ENCODE measurements at places on chromosomes 2 and 18.

GRCh38 chr18:63850020-63850419, 37.5 kb upstream of the SERPINB2 start:
- DNase-seq: no peak

GRCh38 chr2:11467129-11467649, 1.2 kb upstream of the E2F6 start:
- DNase-seq: no peak

DNA sequence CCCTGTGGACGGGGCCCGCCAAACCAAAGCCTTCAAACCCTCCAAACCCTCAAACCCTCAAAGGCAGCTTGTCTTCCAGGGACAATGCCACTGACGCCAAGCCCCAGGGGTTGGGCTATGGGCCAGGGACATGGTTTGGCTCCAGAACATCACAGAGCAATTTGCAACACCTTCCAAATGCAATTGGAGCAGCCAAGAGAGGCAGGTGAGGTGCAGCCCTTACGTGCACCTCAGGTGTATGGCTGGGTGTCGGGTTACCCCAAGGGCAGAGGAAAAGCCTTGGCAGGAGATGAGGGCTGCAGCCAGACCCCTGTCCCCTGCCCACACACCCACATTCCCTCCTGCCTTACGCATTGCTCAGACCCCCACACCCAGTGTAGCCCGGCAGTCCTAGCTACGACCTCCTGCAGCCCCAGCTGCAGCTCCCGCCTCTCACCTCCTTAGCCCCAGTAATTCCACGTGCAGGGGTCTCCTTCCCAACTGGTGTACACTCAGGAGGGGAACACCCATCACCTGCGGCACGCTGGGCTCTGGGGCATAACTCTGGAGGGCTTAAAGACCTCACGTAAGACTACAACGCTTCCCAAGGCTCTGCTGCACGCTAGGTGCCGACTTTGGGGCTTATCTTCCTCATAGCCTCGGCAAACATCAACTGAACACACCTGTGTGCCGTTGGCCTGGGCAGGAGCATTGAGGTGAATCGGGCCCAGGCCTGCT, 88.7 kb downstream of the TFCP2L1 start:
- no peak for DNase-seq

- DNase-seq: no peak
Observed at GRCh38 chr2:208222351-208222750, 32.5 kb downstream of the IDH1 start.

DNA sequence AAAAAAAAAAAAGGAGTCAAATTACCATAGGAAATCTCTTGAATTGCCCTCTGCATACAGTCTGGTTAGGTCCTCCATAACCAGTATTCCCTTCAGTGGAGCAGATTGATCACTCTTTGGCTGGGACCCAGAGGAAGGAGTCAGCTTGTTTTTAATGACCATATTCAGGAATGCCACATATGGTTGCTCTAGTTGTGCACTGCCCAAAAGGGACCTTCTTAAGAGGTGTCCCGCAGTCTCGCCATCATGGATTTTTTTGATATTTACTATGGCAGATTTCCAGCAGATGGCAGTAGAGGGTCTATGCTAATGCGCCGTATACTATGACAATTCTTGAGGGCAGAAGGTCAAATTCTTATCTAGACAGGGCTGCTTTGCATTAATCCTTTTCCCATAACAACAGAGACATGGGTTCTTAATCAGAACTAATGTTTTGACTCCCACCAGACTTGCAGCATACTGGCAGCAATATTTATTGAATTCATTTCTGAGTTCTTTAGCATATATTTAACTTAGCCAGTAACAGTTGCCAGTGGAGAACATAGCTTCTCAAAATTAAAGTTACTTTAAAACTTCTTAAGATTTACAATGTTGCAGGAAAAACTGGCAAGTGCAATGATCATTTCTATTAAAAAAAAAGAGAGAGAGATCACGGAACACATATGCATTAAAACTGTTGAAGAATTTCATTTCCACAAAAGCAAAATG, 31.8 kb upstream of the INPP4A start:
- peak; percentile 4 for DNase-seq

GRCh38 chr2:175690113-175690837, 311.8 kb downstream of the LNPK start:
- peak; percentile 8 for DNase-seq

GRCh38 chr2:101972621-101973434, 18.9 kb upstream of the IL1R2 start:
- DNase-seq: no peak

DNA sequence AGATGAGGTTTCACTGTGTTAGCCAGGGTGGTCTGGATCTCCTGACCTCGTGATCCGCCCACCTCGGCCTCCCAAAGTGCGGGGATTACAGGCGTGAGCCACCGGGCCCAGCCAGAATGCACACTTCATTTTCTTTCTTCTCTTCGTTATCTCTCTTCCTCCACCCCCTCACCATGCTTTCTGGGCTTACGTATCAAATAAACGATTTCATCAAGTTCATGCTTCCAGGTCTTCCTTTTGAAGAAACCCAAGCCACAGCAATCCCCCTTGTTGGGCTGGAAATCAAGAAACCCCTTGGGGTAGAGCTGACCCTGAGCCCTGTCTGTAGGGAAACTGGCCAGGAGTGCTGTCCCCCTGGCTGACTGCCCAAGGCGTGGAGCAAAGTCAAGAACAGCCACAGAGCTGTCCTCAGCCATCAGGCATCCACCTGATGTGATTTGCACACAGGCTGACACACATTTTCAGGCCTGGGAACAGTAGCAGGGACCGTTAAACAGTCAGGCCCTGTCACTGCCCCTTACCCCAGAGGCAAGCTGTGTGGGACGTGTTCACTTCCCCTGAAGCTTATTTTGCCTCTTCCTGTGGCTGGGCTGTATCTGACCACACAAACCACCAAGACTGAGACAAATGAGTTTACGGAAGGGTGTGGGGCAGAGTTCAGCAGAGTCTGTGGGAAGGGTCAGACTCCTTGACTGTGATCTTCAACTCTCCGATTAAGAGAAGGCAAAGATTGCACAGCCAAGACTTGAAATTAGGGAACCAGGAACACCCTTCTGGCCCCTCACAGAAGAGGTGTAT, 15.1 kb upstream of the NMUR1 start:
- DNase-seq: peak; percentile 45

GRCh38 chr2:141932261-141932660, 198.6 kb downstream of the LRP1B start:
- no peak for DNase-seq

- no peak for DNase-seq
Observed at GRCh38 chr18:5049124-5049523, 147.9 kb downstream of the AKAIN1 start.

DNA sequence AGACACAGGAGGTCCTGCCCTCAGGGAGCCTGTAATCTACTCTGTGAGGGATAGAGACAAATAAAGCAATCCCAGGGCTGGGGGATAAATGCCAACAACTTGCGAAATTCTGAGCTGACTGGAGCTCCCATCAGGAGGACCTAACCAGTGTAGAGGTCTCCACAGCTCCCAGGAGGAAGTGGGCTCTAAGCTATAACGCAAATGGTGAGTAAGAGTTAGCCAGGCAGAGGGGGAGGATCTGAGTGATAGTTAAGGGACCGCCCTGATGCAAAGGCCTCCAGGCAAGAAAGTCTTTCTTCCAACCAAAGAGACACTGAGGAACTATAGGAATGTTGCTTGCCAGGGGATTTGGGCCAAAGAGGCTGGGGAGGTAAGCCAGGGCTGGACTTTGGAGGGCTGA, 16.0 kb upstream of the ZNF532 start:
- DNase-seq: no peak

DNA sequence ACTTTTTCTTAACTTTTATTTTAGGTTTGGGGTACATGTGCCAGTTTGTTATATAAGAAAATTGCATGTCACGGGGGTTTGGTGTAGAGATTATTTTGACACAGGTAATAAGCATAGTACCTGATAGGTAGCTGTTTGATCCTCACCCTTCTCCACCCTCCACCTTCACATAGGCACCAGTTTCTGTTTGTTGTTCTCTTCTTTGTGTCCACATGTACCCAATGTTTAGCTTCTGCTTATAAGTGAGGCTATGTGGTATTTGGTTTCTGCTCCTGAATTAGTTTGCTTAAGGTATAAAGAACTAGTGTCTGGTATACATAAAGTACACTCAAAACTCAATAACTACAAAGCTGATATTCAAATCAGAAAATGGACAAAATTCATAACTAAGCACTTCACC, 654.6 kb upstream of the LINC00305 start:
- no peak for DNase-seq

DNA sequence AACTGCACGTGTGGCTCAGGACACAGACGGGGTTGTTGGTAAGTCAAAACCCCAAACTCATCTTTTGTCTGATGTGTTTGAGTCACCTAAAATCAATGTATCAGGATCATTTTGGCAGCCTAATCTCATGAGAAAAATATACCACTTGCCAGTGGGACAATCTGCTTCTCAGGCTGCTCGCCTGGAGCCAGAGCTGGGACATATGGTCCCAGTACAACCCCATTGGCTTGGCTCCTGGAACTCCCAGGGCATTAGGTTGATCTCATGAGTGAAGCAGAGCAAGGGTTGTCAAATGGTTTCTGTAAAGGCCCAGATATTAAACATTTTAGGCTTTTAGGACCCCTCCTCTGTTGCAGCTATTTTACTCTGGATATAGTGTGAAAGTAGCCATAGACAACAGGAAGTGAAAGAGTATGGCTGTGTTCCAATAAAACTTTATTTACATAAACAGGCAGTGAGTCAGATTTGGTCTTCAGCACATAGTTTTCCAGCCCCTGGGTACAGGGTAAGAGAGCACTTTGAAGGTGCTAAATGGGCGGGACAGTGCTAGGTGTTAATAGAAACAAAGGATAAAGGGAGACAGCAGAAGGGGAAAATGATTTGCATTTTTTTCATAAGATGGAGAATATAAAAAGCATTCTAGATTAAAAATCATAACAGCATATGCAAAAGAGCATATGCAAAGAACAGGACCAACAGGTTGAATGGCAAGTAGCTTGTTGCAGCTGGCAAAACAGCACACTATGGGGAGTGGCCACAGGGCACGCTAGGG, 290.8 kb downstream of the KCNS3 start:
- no peak for DNase-seq

GRCh38 chr2:231176066-231176465, 22.4 kb upstream of the ARMC9 start:
- DNase-seq: no peak

- no peak for DNase-seq
Observed at GRCh38 chr2:151522556-151522955, 112.9 kb downstream of the RIF1 start.

DNA sequence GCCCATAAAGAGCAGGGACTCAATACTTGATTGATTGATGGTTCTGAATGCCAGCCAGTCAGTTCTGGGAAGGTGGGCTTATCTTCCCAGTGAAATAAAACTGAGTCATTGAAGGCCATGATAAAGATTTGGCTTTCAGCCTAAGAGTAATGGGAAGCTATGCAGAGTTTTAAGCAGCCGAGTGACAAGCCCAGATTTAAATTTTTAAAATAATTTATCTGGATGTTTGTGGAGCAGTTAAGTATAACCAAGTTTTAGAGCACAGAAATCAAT, 122.8 kb downstream of the RAPGEF4 start:
- no peak for DNase-seq
